Osteocyte (in vitro differentiated cells): ENCODE measurements at places on chromosomes 16 and 17. TPM values are rescaled to one million over a fixed set of nuclear protein-coding genes. Genes with fewer than 3 reads are reported as not detected.

KRTAP9-4 gene
- total RNA-seq, result not detected in 2 replicates

JMJD8 gene
- 57.6 and 62.1 TPM in 2 replicates for total RNA-seq

CCDC78 gene
- total RNA-seq, result 2.6 and 3.1 TPM in 2 replicates

- no peak overlapping the region for H3K4me3 ChIP-seq
- no peak overlapping the region for H3K27ac ChIP-seq
- no peaks in the 10 kb centered on the region for H3K4me1 ChIP-seq
- no peaks in the 10 kb centered on the region for H3K36me3 ChIP-seq
- H3K27me3 ChIP-seq, result peaks cover 28% of the 10 kb centered on the region
Measured at GRCh38 chr17:77721846-77722160, 236.7 kb upstream of the TNRC6C start.

GRCh38 chr16:75576384-75576811 is 10.2 kb downstream of the GABARAPL2 start:
- no peak overlapping the region for H3K27ac ChIP-seq
- no peak for DNase-seq
- no peaks in the 10 kb centered on the region for H3K27me3 ChIP-seq
- H3K4me1 ChIP-seq, result no peaks in the 10 kb centered on the region
- H3K4me3 ChIP-seq, result no peak overlapping the region

DNA sequence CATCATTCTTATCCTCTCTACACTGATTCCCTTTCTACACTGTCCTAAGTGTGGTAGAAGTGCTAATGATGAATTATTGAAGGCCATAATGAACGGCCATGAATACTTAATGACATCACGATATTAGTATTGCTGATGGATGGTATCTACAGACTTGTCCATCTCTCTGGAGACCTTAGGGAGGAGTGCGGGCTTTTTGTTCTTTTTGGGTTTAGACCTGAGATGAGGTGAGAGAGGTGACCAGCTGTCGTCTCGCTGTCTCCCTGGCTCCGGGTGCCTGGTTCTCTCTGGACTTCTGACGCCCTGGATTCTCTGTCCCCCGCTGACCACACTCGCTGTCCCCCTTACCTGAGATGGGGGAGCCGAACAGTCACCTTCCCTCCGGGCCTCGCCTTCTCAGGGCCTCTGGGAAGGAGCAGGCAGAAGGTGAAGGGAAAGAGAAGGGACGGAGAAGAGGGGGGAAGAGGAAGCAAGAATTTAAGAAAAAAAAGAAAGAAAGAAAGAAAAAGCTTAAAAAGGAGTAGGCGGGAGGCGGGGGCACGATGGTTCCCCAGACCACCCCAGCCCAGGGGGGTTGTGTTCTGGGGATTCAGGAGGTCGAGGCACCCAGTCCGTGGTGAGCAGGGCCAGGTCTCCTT is 17.1 kb downstream of the SGCA start:
- peak overlapping the region; percentile 98 for H3K27ac ChIP-seq
- no peak for DNase-seq
- no peaks in the 10 kb centered on the region for H3K27me3 ChIP-seq
- peaks cover 92% of the 10 kb centered on the region for H3K4me1 ChIP-seq
- no peak overlapping the region for H3K4me3 ChIP-seq

GRCh38 chr17:17890773-17891759 is 54.3 kb upstream of the SREBF1 start:
- DNase-seq, result peak; percentile 88
- H3K4me3 ChIP-seq, result no peak overlapping the region
- H3K27me3 ChIP-seq, result no peaks in the 10 kb centered on the region
- peaks cover 37% of the 10 kb centered on the region for H3K36me3 ChIP-seq

GRCh38 chr17:48733632-48734328 is 5.2 kb upstream of the HOXB13 start:
- DNase-seq, result no peak
- peak overlapping the region; percentile 52 for H3K4me3 ChIP-seq
- H3K4me1 ChIP-seq, result peaks cover 15% of the 10 kb centered on the region
- peaks cover 97% of the 10 kb centered on the region for H3K27me3 ChIP-seq

GRCh38 chr16:68936736-68937631 is 93.7 kb downstream of the TANGO6 start:
- H3K4me3 ChIP-seq, result no peak overlapping the region
- no peaks in the 10 kb centered on the region for H3K27me3 ChIP-seq
- peaks cover 8% of the 10 kb centered on the region for H3K36me3 ChIP-seq
- H3K27ac ChIP-seq, result peak overlapping the region; percentile 89
- peaks cover 13% of the 10 kb centered on the region for H3K4me1 ChIP-seq
- peak; percentile 6 for DNase-seq

- no peaks in the 10 kb centered on the region for H3K27me3 ChIP-seq
- DNase-seq, result no peak
- H3K27ac ChIP-seq, result no peak overlapping the region
- H3K4me3 ChIP-seq, result no peak overlapping the region
- peaks cover 8% of the 10 kb centered on the region for H3K4me1 ChIP-seq
Measured at GRCh38 chr16:85258629-85259028, 146.4 kb upstream of the CIBAR2 start.

DNA sequence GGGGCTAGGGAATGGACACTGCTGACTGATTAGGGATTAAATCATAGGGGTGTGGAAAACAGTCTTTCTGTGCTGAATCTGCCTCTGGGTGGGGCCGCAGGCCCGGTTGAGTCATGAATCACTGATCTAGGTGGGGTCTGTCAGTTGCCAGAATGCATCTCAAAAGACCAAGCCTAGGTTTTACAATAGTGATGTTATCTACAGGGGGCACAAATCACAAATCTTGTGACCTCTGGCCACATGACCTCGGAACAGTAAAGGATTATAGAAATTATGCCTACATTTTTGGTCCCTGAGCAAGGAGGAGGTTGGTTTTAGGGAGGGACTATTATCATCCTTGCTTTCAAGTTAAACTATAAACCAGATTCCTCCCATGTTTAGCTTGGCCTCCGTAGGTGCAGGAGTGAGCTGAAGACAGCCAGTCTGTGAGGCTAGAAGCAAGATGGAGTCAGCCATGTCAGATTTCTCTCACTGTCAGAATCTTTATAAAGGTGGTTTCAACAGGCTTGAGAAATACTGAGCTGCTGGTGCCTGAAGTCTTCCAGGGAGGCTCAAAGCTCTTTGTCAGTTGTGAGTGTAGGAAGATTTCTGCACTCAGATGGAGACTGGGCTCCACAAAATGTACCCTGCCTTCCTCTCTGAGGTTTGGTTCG is 12.9 kb downstream of the GNGT2 start:
- H3K27me3 ChIP-seq, result peaks cover 7% of the 10 kb centered on the region
- no peaks in the 10 kb centered on the region for H3K36me3 ChIP-seq
- H3K27ac ChIP-seq, result no peak overlapping the region
- DNase-seq, result no peak
- no peak overlapping the region for H3K4me3 ChIP-seq
- H3K4me1 ChIP-seq, result peaks cover 5% of the 10 kb centered on the region

GRCh38 chr17:57849163-57849873 is 526 bp downstream of the MRPS23 start:
- no peaks in the 10 kb centered on the region for H3K27me3 ChIP-seq
- H3K36me3 ChIP-seq, result peaks cover 4% of the 10 kb centered on the region
- H3K27ac ChIP-seq, result peak overlapping the region; percentile 98
- peaks cover 30% of the 10 kb centered on the region for H3K4me1 ChIP-seq

GRCh38 chr16:88614818-88615580 is 23.4 kb upstream of the IL17C start:
- no peaks in the 10 kb centered on the region for H3K27me3 ChIP-seq
- H3K4me1 ChIP-seq, result peaks cover 10% of the 10 kb centered on the region
- no peak overlapping the region for H3K27ac ChIP-seq
- no peak overlapping the region for H3K4me3 ChIP-seq

DNA sequence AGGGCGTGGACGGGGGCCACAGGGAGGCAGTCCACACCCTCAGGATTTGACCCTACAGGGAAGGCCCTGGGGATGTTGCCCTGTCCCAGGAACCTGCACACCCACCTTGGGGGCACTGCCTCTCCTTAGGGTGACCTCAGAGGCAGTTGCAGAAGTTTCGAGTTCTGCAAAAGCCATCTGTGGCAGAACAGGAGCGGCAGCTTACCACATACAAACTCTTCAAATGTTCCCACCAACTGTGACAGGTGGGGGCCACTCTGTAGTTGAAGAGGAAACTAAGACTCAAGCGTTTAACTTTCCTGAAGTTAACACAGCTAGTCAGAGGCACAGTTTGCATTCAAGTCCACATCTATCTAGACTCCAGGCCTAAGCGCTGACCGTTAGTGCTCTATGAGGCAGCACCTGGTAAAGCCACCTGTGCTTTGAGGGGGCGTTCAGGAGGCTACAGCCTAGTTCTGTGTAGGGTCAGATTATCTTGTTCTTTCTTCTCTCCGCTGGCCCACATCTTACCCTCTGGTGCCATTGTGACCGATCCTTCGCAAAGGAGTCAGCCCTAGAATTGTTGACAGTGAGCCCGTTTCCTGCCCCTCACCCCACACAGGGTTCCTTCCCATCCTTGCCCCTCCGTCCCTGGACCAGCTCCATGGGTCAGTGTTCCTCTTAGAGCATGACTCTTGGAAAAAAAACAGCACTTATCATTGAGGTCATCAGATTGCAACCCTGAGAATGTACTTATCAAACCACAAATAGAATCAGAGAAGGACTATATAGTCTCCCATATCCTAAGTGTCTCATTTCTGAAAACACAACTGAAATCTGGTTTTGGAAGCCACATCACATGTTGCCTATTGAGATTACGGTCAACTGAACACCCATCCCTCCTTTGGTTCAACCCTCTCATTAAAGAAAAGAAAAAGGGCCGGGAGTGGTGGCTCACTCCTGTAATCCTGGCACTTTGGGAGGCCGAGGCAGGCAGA is 45.4 kb downstream of the CDH1 start:
- H3K36me3 ChIP-seq, result peaks cover 1% of the 10 kb centered on the region
- peaks cover 10% of the 10 kb centered on the region for H3K4me1 ChIP-seq
- H3K4me3 ChIP-seq, result no peak overlapping the region
- no peak for DNase-seq
- no peak overlapping the region for H3K27ac ChIP-seq

DNA sequence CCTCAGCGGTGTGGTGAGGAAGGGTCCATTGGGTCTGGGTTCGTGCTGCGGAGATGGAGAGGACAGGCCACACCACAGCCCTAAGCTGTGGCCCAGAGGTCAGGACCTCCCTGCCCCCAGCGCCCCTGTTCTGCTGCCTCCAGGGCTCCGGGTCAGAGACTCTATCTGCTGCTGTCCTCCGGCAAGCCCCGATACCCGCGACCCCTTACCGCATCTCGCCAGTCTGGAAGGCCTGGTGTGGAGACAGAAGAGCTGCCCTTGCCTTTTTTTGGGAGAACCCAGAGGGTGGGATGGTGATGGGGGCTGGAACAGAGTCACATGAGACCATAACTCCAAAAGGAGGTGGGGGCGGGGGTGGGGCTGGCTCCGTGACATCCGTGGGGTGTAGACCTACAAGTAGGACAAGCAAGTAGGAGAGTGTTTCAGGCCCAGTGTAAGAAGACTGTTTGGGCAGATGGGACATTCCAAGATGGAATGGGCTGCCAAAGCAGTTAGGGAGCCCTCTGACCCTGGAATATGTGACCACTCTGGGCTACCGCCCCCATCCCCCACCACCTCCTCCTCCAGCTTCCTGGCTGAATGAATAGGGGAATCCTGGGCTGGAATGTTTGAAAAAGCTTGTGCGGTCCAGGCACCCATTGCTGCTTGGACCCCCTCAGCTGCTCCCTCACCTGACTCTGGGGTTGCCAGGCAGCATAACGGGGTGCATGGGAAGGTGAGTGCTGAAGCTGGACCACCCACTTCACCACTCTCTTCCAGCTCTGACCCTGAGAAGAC is 1.4 kb downstream of the XYLT2 start:
- H3K27me3 ChIP-seq, result peaks cover 4% of the 10 kb centered on the region
- H3K4me1 ChIP-seq, result peaks cover 24% of the 10 kb centered on the region
- peak overlapping the region; percentile 82 for H3K27ac ChIP-seq

- no peaks in the 10 kb centered on the region for H3K27me3 ChIP-seq
- peaks cover 28% of the 10 kb centered on the region for H3K36me3 ChIP-seq
- H3K4me1 ChIP-seq, result peaks cover 23% of the 10 kb centered on the region
- H3K4me3 ChIP-seq, result no peak overlapping the region
Measured at GRCh38 chr17:680529-680928, 34.1 kb downstream of the VPS53 start.

DNA sequence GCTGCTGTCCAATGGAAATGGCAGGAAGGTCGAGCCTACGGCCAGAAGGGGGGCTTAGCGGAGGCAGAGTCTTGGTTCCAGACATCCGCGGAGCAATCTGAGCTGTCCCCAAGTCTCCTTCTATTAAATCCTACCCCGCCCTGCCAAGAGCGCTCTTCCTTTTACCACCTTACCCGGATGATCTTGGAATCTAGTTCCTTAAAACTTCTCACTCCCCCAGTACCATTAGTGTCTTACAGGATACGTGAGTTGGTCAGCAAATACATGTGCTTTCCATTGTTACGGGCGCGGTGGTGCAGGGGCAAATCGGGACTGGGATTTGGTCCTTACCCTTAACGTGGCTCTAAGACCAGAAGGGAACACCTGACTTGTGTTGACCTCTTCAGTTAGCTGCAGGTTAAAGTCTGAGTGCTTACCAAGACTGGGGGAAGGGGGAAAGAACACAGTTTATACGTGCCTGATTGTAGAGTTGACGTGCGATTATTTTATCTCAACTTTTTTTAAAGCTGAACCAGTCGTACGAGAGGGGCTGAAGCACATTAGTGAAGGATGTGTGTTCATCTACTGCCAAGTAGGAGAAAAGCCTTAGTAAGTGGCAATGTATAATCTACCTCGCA is 495 bp downstream of the TXNDC17 start:
- H3K27ac ChIP-seq, result peak overlapping the region; percentile 99
- peak overlapping the region; percentile 93 for H3K4me3 ChIP-seq
- no peak for DNase-seq
- peaks cover 12% of the 10 kb centered on the region for H3K36me3 ChIP-seq

- H3K36me3 ChIP-seq, result peaks cover 48% of the 10 kb centered on the region
- H3K27me3 ChIP-seq, result no peaks in the 10 kb centered on the region
- H3K4me1 ChIP-seq, result no peaks in the 10 kb centered on the region
- H3K4me3 ChIP-seq, result no peak overlapping the region
- no peak overlapping the region for H3K27ac ChIP-seq
- DNase-seq, result no peak
Measured at GRCh38 chr17:30454635-30455034, 22.6 kb upstream of the GOSR1 start.

- DNase-seq, result no peak
- H3K36me3 ChIP-seq, result peaks cover 11% of the 10 kb centered on the region
- peak overlapping the region; percentile 44 for H3K27ac ChIP-seq
- no peak overlapping the region for H3K4me3 ChIP-seq
- H3K4me1 ChIP-seq, result peaks cover 45% of the 10 kb centered on the region
Measured at GRCh38 chr16:15876503-15876902, 11.9 kb downstream of the CEP20 start.

- no peaks in the 10 kb centered on the region for H3K27me3 ChIP-seq
- no peak for DNase-seq
- no peak overlapping the region for H3K4me3 ChIP-seq
- peak overlapping the region; percentile 92 for H3K27ac ChIP-seq
Measured at GRCh38 chr16:86662195-86662594, 83.8 kb downstream of the FOXL1 start.

DNA sequence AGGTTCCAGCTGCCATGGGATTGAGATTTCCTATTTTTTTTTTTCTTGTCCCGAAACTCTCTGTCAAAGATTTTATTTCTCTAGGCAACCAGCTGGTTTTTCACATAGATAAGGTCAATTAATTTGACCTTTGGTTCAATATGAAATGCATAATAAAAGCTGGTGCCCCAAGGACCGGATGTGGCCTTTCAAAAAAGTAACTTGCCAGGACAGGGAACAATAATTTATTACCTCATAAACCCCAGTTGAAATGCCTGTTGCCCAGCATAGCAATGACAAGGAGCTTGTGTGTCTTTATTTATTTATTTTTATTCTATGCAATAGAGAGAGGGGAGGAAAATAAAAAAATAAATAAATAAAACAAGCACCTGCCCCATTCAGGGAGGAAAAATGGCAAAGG is 472.7 kb downstream of the KCNJ2 start:
- H3K27ac ChIP-seq, result no peak overlapping the region
- DNase-seq, result no peak
- H3K36me3 ChIP-seq, result no peaks in the 10 kb centered on the region
- H3K4me1 ChIP-seq, result no peaks in the 10 kb centered on the region
- H3K4me3 ChIP-seq, result no peak overlapping the region
- H3K27me3 ChIP-seq, result peaks cover 24% of the 10 kb centered on the region
